ENCODE measurements at places on chromosomes 1 and 21.

DNA sequence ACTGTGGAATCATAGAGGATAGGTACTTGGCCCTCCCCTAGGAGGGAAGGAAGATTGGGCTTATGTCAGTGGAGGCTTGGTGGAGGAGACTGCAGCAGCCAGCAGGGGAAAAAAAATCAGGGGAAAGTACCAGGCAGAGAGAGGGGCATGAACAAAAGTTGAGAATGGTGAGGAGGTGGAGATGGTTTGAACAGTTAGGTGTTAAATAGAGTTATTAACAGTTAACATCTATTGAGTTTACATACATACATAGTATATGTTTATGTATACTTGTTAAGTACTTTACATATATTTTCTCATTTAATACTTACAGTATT lies 136.5 kb upstream of the HNRNPU start:
- DNase-seq, result no peak

DNA sequence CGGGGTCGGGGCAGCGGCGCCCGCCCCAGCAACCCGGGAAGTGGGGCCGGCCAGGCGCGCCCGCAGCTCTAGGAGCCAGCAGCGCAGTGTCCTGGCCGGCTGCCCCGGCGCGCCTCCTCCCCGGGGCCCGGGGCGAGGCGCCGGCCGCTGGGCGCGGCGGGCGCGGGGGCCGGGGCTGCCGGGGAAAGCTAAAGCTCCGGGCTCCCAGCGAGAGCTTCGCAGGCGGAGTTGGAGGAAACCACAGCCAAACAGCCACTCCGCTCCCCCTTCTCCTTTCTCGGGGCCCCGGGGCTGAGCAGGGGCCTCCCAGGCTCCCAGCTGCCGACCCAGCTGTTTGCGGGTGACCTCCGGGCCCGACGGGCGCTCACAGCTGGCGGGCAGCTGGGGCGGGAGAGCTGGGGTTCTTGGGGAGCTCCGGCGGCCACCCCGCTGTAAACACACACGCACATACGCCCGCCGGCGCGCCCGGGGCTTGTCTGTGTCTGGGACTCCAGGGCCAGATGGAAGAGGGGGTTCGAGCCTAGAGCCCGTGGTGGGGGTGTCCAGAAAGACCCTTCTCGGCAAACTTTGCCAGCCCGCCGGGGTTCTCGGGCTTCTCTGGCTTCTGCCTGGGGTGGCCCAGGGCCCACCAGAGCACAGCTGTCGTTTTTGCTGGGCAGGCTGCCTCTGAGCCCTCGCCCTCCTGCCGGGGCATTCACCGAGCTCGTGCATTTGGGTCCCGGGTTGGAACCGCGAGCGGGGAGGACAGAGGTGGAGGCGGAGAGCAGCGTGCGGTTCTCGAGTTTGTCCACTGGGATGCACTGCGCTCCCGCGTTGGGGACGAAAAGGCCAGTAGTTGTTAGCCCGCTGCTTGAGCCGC lies 1.5 kb downstream of the AJAP1 start:
- DNase-seq, result peak; percentile 46

- no peak for DNase-seq
These were observed 16.5 kb downstream of the NES start for GRCh38 chr1:156660752-156661112.

DNA sequence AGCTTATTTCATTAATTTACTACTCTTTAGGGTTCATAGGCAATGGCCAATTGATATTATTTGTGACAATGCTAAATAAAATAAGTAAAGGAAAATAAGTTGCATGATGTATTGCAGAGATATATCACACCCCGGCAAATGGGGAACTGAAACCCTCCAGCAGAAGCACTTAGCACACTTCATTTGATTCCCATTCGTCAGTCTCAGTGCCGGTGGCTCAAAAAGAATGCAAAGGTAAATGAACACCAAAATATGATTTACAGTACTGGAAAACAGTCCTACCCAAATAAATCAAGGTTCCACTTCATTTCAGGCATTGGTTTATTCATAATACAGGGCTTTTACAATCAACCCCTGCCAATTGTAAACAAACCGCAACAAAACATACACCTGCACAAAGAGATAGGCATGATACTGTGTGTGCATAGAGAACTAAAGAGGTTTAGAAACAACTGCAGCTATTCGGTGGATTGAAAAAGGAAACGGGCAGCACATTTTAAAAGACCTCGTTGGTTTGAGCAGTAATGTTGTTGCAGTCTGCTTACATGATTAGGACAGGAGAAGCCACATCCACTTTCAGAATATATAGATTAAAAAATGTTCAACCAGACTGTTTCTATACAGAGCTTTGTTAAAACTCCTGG lies 1019.2 kb downstream of the TTLL7 start:
- DNase-seq, result no peak

- peak; percentile 90 for DNase-seq
These were observed 1.2 kb upstream of the LUZP1 start for GRCh38 chr1:23169727-23170335.

DNA sequence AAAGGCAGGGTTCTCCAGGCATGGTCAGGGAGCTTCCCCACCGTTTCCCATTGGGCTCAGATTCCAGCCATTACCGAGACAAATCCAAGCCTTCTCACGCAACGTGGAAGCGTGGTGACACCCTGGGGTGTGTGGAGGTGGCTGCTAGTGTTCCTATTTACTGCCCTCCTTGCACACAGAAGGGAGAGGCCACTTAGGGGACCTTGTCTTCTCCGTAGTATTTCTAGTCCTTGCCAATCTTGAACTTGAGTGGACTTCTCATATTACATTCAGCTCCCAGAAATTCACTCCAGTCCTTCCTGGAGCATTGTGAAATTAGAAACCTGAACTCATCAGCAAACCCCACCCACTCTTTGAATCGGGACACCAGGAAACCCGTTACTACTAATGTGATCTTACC lies 131.6 kb downstream of the AJAP1 start:
- no peak for DNase-seq

GRCh38 chr1:36023098-36023769 lies 60.7 kb upstream of the TEKT2 start:
- DNase-seq, result no peak

DNA sequence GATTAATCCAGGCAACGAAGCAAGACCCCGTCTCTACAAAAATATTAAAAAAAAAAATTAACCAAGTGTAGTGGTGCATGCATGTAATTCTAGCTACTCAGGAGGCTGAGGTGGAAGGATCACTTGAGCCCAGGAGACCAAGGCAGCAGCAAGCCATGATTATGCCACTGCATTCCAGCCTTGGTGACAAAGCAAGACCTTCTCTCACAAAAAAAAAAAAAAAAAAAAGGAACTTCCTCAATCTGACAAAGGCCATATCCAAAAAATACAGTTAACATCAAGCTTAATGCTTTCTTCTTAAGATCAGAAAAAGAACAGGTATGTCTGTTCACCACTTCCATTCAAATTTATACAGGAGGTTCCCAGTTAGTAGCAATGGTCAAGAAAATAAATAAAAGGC lies 54.4 kb downstream of the EVI5 start:
- no peak for DNase-seq

- DNase-seq, result no peak
These were observed 209.2 kb downstream of the KCTD3 start for GRCh38 chr1:215776336-215776735.

GRCh38 chr1:207284209-207284897 lies 37.1 kb upstream of the CD55 start:
- peak; percentile 30 for DNase-seq

DNA sequence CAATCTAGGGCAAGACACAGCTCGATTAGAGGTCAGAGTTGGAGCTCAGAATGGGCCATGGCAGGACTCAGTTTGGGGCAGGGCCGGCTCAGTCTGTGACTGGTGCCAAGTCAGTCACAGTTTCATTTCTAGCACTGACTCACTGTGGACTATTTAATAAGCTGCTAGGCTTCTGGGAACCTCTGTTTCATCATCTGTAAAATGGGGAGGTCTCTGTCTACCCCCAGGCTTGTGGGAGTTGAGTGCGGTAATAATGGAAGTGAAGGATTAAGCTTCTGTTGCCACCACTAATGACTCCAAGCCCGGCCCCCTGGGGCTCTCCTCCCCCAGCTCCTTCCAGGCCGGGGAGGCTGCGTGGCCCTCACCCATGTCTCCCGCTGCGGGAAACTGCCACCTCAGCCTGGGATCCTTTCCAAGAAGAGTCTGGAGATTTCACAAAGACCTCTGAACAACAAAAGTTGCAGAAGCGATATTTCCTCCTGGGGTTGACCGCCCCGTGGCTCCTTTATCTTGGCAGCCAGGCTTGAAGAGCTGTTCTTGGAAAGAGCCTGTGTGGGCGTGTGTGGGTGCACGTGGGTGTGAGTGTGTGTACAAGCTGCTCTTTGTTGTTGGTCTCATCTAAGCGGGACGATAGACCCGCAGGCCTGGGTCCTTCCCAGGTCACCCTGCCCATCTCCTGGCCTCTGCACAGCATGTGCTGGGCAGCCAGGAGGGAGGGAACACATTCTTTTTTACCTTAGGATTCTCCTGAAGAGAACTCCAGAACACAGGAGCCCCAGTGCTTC lies 29.1 kb downstream of the KNCN start:
- peak; percentile 89 for DNase-seq

GRCh38 chr21:26709090-26709489 lies 136.0 kb upstream of the CYYR1 start:
- no peak for DNase-seq

GRCh38 chr1:229839800-229840199 lies 213.8 kb downstream of the URB2 start:
- DNase-seq, result no peak

GRCh38 chr21:32382108-32382644 lies 10.6 kb downstream of the URB1 start:
- peak; percentile 71 for DNase-seq

- no peak for DNase-seq
These were observed 641.5 kb downstream of the PLPP3 start for GRCh38 chr1:55937840-55938375.

DNA sequence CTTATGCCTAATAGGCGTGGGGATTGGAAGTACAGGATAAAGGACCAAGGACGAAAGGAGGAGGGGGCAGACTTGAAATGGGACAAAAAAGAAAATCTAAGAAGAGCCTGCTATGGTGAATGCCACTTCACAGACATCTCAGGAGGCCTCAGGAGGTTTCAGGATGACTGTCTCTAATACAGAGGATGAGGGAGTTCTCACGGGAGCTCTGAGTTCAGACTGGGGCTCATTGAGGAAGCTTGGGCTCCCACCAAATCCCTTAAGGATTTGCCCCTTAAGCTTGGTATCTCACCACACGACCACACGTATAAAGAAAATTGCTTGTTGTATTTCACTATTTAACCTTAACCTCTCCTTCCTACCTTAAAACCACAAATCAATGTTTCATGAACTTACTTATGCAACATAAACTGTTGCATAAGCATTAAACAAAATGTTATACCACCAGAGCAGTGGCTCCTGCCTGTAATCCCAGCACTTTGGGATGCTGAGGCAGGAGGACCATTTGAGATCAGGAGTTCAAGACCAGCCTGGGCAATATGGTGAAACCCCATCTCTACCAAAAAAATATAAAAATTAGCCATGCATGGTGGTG lies 12.4 kb downstream of the SLC30A1 start:
- DNase-seq, result no peak

DNA sequence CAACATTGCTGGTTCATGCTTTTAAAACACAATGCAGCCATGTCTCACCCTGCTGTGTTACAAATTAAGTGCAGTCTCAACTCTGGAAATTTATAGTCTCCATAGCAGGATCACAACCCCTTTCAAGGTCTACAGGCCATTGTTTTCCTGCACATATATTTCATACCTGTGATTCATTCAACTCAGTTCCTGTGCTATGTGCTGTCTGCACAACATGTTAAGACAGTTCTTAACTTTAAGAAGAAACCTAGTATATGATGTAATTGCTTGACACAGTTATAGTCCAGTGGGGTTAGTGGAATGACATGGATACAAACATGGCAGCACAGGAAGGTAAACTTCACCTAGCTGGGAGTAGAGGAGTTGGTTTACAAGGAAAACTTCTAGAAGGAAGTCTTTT lies 106.4 kb downstream of the IFI44 start:
- DNase-seq, result no peak

DNA sequence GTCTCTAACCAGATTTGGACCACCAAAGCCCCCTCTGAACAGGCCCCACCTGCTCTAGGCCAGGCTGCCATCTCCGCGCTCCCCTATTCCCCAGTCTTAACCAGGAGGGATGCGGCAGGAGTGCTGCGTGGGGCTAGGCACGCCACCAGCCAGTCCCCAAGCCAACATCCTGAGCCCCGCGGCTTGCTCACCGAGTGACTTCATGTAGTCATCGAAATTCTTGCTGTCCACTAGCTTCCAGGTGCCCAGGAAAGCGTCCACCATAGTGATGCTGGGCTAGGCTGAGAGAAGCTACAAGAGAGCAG lies 173 bp downstream of the FABP3 start:
- DNase-seq, result no peak

DNA sequence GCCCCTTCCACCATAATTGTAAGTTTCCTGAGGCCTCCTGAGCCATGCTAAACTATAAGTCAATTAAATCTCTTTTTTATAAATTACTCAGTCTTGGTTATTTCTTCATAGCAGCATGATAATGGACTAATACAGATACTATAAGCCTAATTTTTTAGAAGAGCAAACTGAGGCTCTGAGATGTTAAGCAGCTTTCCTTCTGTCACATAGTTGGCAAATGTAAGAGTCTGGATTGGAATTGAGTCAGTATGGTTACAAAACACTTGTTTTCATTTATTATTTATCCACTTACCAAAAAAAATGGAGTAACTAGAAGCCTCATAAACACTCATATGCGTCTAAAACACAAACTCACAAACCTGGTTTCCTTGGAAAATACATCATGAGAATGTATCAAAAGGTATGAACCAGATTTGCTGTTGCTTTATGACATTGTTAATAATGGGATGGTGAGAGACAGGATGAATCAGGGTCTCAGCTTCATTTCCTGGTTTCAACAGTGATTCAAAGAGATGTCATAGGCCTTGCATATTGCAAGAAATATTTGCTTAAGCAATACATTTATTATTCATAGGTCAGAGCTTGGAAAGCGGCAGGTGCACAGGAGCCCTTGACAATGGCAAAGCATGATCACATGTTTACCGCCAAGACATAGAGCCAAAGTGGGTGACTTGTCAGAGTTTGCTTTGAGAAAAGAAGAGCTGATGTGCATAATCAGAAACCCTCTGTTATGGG lies 221.5 kb downstream of the GRIK1 start:
- DNase-seq, result peak; percentile 26

DNA sequence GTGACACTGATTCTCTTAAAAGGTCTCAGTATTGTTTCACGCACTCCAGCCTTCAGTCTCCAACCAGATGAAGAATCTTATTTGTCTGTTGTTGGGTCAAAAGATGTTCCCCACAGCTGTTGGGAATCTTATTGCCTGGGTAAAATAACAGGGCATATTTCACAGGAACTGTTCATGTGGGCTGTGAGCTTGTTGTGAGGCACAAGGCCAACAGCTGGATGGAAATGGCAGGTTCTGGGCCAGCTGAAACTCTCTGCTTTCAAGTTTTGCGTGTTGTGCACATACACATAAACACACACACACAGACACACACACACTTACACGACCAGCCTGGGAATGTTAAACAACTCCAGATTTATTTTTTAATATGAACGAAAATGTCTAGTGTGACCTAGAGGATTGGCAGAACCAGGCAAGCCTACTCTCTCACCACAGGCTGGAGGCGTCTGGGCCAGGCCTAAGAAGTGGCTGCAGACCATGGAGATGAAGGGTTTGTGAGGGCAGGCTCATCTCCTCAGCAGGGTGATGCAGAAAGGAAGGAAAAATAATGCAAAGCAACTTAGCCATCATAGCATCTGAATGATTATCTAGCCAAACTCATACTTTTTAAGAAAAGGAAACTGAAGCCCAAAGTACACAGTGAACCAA lies 357.0 kb downstream of the TTLL7 start:
- peak; percentile 2 for DNase-seq

Measured in choroid plexus epithelial cell (primary cell).